ENCODE measurements at places on chromosomes 13 and 19. TPM values are rescaled to one million over a fixed set of nuclear protein-coding genes. Genes with fewer than 3 reads are reported as not detected.

- no peak overlapping the region for H3K27ac ChIP-seq
- DNase-seq, result no peak
Measured at GRCh38 chr19:33736158-33736557, 60.5 kb upstream of the KCTD15 start.

DNA sequence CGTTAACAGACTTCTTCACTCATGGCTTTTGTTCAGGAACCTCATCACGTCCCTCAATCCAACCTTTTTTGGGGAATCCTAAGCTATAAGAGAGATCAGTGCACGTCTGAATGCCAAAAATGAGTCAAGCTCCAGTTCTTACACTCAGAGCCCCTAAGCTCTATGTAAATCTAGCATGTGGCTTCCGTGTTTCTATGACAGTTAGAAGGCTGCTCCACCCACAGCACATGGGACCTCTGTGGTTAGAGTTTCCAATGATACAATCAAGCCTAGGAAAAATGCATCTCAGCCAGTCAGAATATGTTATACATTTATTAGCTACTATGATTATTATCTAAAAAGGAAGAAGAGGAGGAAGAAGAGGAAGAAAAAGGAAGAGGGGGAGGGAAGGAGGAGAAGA lies 135.9 kb downstream of the ENOX1 start:
- no peak overlapping the region for H3K27ac ChIP-seq
- no peak for DNase-seq
- H3K36me3 ChIP-seq, result no peaks in the 10 kb centered on the region
- H3K27me3 ChIP-seq, result no peaks in the 10 kb centered on the region
- H3K4me3 ChIP-seq, result no peak overlapping the region

GRCh38 chr19:13712767-13713201 lies 51.5 kb upstream of the MRI1 start:
- H3K4me3 ChIP-seq, result no peak overlapping the region
- no peaks in the 10 kb centered on the region for H3K4me1 ChIP-seq
- no peak overlapping the region for H3K27ac ChIP-seq
- no peak for DNase-seq
- no peaks in the 10 kb centered on the region for H3K36me3 ChIP-seq

DNA sequence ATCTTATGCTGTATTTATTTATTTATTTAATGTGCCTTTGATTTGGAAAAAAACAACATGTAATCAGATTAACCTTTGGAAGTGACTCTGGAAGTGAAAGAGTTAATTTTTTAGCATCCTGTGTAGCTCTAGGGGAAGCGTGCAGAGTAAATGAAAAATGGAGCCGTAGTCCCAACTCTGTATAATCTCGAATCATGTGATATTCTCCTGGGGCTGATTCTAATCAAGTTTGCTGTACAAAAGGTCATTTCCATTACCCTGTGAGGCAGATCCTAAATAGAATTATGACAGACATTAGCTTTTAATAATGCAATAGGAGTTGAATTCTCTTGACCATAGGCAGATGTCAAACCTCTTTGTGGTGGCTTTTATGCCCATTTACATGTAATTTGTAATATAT lies 238.6 kb upstream of the CSNK1A1L start:
- H3K27me3 ChIP-seq, result peaks cover 4% of the 10 kb centered on the region
- no peaks in the 10 kb centered on the region for H3K4me1 ChIP-seq
- no peak overlapping the region for H3K4me3 ChIP-seq
- DNase-seq, result no peak
- no peak overlapping the region for H3K27ac ChIP-seq

- no peak for DNase-seq
- peaks cover 16% of the 10 kb centered on the region for H3K27me3 ChIP-seq
- no peak overlapping the region for H3K4me3 ChIP-seq
- peaks cover 7% of the 10 kb centered on the region for H3K4me1 ChIP-seq
Measured at GRCh38 chr13:43126420-43126819, 103.0 kb downstream of the DNAJC15 start.

- H3K27me3 ChIP-seq, result no peaks in the 10 kb centered on the region
- peaks cover 3% of the 10 kb centered on the region for H3K36me3 ChIP-seq
- no peak overlapping the region for H3K4me3 ChIP-seq
- H3K4me1 ChIP-seq, result no peaks in the 10 kb centered on the region
Measured at GRCh38 chr13:79522583-79522982, 41.6 kb downstream of the NDFIP2 start.

DNA sequence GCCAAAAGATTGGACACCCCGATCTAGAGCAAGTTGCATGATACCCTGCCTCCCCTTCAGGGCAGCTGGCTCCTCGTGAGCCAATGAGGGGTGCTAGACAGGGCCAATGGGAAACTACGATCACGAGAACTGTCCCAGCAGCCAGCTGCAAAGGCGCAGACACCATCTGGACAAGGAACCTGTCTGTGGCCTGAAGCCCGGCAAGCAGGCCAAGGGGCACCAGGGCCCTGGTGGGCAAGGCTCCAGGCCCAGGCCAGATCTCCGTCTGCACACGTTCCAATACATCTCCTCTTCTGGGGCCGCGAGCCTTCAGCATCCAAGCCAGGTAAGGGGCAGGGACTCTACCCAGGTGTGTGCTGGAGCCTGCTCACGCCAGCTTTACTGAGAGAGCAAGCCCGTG lies 20.2 kb downstream of the MED26 start:
- H3K4me3 ChIP-seq, result no peak overlapping the region
- H3K4me1 ChIP-seq, result no peaks in the 10 kb centered on the region
- H3K27ac ChIP-seq, result no peak overlapping the region
- DNase-seq, result no peak
- H3K36me3 ChIP-seq, result no peaks in the 10 kb centered on the region
- no peaks in the 10 kb centered on the region for H3K27me3 ChIP-seq

- H3K4me3 ChIP-seq, result no peak overlapping the region
- no peak for DNase-seq
- no peaks in the 10 kb centered on the region for H3K36me3 ChIP-seq
- no peak overlapping the region for H3K27ac ChIP-seq
- peaks cover 8% of the 10 kb centered on the region for H3K27me3 ChIP-seq
Measured at GRCh38 chr19:10418485-10419199, 1.7 kb upstream of the PDE4A start.

DNA sequence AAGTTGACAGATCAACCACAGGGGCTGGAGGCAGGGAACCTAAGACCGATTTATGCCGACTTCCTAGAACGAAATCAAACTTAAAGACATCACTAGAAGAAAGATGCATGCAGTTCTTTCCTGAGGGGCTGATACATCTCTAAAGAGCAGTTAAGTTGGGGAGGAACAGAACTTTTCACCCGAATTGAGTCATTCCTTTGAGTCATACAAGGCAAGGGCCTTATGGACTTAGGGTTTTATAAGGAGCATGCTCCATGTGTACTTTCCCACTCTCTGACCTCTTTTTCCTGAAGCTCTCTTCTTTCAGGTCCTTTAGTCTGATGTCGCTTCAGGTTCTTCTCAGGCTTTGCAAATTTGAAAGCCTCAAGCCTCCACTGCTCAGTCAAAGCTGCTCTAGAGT lies 7.9 kb upstream of the FBXL3 start:
- H3K4me1 ChIP-seq, result no peaks in the 10 kb centered on the region
- no peaks in the 10 kb centered on the region for H3K27me3 ChIP-seq
- H3K36me3 ChIP-seq, result no peaks in the 10 kb centered on the region
- H3K27ac ChIP-seq, result no peak overlapping the region
- H3K4me3 ChIP-seq, result no peak overlapping the region

DNA sequence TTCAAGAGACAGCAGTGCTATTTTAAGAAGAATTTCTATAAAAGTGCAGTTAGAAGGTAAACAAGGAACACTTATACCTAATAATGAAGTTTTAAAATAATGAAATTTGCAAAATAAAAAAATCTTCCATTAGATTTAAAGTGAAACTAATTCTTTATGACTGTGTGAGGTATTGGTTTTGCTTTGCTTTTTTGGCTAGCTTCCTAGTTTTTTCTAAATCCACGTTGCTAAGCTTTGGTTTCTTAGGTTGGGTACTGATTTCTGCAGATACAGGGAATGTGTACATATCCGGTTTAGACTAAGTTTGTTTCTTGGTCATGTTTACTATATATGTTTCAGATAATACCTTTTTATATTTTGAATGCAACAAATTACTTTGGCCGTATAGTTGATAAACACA lies 59.8 kb downstream of the SLC7A9 start:
- no peak for DNase-seq
- no peak overlapping the region for H3K4me3 ChIP-seq
- no peaks in the 10 kb centered on the region for H3K36me3 ChIP-seq
- H3K27me3 ChIP-seq, result peaks cover 8% of the 10 kb centered on the region

DNA sequence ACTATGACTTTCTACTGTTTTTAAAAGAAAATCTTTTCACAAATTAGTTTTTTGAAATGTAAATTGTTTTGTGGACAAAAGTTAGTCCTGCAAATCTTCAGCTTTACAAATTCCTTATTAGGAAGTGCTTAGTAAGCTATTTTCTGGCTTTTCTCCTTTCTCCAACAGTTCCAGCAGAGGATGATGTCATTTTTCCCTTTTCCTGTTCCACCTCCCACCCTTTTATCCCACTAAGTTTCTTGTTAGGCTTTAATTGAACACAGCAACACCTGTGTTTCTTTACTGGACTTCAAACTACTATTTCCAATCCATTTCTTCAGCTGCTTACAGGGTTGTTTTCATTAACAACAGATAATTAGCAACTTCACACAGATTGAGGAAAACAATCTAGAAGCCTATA lies 389.2 kb downstream of the NDFIP2 start:
- DNase-seq, result no peak
- no peaks in the 10 kb centered on the region for H3K27me3 ChIP-seq
- no peaks in the 10 kb centered on the region for H3K36me3 ChIP-seq
- H3K4me3 ChIP-seq, result no peak overlapping the region

GRCh38 chr19:46634045-46634655 lies 1.9 kb downstream of the GNG8 start:
- H3K4me3 ChIP-seq, result peak overlapping the region; percentile 42
- peak; percentile 94 for DNase-seq
- H3K27me3 ChIP-seq, result peaks cover 50% of the 10 kb centered on the region
- H3K4me1 ChIP-seq, result peaks cover 50% of the 10 kb centered on the region

GRCh38 chr19:43780706-43781525 lies at the start of gene KCNN4:
TSS of gene KCNN4 (minus strand) at chr19:43780973. CDS start at chr19:43780861, 112 bp downstream.
- no peaks in the 10 kb centered on the region for H3K27me3 ChIP-seq
- peak within 1 kb of the TSS; percentile 68 for H3K27ac ChIP-seq
- H3K4me3 ChIP-seq, result peak within 1 kb of the TSS; percentile 68
- no peaks in the 10 kb centered on the region for H3K36me3 ChIP-seq
- DNase-seq, result peak; percentile 30

GRCh38 chr19:14540741-14541525 lies 11.5 kb downstream of the TECR start:
- H3K4me1 ChIP-seq, result peaks cover 27% of the 10 kb centered on the region
- peaks cover 15% of the 10 kb centered on the region for H3K36me3 ChIP-seq
- H3K27me3 ChIP-seq, result no peaks in the 10 kb centered on the region
- H3K27ac ChIP-seq, result no peak overlapping the region

- H3K4me3 ChIP-seq, result no peak overlapping the region
- H3K4me1 ChIP-seq, result no peaks in the 10 kb centered on the region
- no peak overlapping the region for H3K27ac ChIP-seq
- no peak for DNase-seq
- no peaks in the 10 kb centered on the region for H3K27me3 ChIP-seq
- H3K36me3 ChIP-seq, result no peaks in the 10 kb centered on the region
Measured at GRCh38 chr13:89684896-89685295, 1662.6 kb upstream of the MIR17HG start.

- H3K4me1 ChIP-seq, result no peaks in the 10 kb centered on the region
- no peak overlapping the region for H3K4me3 ChIP-seq
- DNase-seq, result no peak
- H3K27me3 ChIP-seq, result no peaks in the 10 kb centered on the region
- no peak overlapping the region for H3K27ac ChIP-seq
- no peaks in the 10 kb centered on the region for H3K36me3 ChIP-seq
Measured at GRCh38 chr13:34899888-34900287, 42.2 kb upstream of the NBEA start.

- H3K27ac ChIP-seq, result no peak overlapping the region
- H3K27me3 ChIP-seq, result no peaks in the 10 kb centered on the region
- DNase-seq, result no peak
Measured at GRCh38 chr13:90594681-90595080, 752.8 kb upstream of the MIR17HG start.

Gene CYP2A7
- total RNA-seq, result not detected

Gene RPL21
- 2,245 TPM for total RNA-seq

Gene OR10H2
- total RNA-seq, result not detected

Gene SPART
- total RNA-seq, result 33.3 TPM

Measured in T-cell (primary cell).